ENCODE measurements at places on chromosomes 16 and 17.

GRCh38 chr16:27362570-27363245 is 39.3 kb upstream of the IL21R start:
- no peaks in the 10 kb centered on the region for H3K4me1 ChIP-seq
- no peaks in the 10 kb centered on the region for H3K27me3 ChIP-seq
- peaks cover 4% of the 10 kb centered on the region for H3K36me3 ChIP-seq
- no peak for DNase-seq

DNA sequence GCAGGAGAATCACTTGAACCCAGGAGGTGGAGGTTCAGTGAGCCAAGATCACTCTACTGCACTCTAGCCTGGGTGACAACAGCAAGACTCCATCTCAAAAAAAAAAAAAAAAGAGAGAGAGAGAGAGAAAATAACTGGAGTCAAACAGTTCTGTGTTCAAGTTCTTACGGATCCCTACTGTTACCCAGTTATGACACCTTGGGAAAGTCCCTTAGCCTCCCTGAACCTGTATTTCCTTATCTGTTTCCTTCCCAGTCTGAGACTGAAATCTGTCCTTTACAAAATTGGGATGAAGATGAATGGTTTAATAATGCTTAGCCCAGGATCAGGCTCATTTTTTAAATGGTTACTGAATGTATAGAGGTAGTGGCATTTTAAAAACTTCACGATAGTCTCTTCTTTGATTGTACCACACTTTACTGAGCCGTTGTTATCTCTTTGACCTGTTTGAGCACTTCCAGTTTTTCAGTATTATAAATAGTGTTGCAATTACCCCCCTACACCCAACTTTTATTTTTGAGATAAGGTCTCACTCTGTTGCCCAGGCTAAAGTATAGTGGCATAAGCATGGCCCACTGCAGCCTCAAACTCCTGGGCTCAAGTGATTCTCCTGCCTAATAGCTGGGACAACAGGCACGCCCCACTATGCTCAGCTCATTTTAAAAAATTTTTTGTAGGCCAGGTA is 17.1 kb downstream of the ZNF768 start:
- H3K27ac ChIP-seq, result no peak overlapping the region
- H3K4me1 ChIP-seq, result no peaks in the 10 kb centered on the region
- H3K36me3 ChIP-seq, result no peaks in the 10 kb centered on the region
- no peak overlapping the region for H3K4me3 ChIP-seq
- H3K27me3 ChIP-seq, result no peaks in the 10 kb centered on the region

DNA sequence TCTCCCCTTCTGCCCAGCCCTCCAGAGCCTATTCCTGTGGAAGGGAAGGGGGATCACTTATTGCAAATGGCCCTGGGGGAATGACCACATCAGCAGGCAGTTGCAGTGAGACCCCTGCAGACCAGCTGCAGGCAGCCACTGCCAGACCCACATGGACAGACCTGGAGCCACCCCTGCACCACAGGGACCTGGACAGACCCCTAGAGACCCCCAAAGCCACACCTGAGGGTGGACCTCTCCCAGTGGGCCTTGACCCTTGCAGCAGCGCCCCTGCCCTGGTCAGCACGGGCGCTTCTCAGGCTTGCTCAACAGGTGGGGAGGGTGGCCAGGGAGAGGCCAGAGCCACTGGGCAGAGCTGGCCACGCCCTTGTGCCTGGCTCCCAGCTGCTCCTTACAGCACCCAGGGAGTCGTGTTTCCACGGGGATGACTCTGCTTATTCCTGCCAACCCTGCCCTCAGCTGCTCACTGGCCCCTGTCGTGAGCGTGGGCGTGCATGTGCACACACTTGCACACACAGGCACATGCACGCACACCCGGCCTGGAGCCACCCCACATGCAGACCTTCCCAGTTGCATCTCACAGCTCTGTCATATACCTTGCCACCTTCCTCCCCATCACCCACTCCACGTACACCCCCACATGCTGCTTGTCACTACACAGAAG is 1.3 kb upstream of the SCN4A start:
- DNase-seq, result no peak
- H3K4me1 ChIP-seq, result no peaks in the 10 kb centered on the region
- no peak overlapping the region for H3K4me3 ChIP-seq

DNA sequence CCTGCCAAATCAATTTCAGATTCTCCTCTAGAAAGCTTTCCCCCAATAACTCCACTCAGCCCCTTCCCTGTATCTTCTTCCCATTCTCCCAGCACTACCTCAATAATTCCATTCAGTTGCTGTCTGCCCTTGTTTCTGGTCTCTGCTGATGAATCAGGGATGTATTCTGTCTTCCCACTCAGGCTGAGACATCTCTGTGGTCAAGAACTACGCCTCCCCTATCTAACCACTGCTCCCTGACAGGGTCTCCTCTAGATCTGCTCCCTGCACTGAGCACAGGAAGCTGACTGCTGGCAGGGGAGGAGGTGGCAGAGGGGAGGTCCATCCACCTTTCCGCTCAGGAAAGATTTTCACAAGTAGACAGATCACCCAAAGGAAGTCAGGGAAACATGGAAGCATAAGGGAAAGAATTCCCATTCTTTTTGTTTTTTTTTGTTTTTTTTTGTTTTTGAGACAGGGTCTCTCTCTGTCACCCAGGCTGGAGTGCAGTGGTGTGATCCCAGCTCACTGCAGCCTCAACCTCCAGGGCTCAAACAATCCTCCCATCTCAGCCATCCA is 16.9 kb upstream of the SP2 start:
- DNase-seq, result no peak
- no peaks in the 10 kb centered on the region for H3K36me3 ChIP-seq
- H3K27ac ChIP-seq, result no peak overlapping the region
- no peaks in the 10 kb centered on the region for H3K27me3 ChIP-seq
- peaks cover 14% of the 10 kb centered on the region for H3K4me1 ChIP-seq

DNA sequence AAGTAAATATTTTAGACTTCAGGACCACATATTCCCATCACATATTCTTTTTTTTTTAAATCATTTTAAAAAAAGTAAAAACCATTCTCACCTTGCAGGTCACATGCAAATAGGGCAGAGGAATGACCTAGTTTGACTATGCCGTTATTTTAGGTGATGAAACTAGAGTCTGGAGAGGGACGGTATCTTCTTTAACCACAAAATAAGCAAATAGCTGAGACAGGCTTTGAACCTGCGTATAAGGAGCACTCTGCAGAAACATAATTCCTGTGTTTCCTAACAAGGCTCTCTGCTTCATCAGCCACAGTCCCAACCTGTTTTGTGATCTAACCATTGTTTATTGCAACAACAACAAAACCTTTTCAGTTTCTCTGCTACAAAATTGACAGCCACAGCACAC is 121.5 kb downstream of the PCTP start:
- no peaks in the 10 kb centered on the region for H3K36me3 ChIP-seq
- no peaks in the 10 kb centered on the region for H3K27me3 ChIP-seq
- H3K4me3 ChIP-seq, result no peak overlapping the region
- no peak overlapping the region for H3K27ac ChIP-seq
- H3K4me1 ChIP-seq, result no peaks in the 10 kb centered on the region
- no peak for DNase-seq

DNA sequence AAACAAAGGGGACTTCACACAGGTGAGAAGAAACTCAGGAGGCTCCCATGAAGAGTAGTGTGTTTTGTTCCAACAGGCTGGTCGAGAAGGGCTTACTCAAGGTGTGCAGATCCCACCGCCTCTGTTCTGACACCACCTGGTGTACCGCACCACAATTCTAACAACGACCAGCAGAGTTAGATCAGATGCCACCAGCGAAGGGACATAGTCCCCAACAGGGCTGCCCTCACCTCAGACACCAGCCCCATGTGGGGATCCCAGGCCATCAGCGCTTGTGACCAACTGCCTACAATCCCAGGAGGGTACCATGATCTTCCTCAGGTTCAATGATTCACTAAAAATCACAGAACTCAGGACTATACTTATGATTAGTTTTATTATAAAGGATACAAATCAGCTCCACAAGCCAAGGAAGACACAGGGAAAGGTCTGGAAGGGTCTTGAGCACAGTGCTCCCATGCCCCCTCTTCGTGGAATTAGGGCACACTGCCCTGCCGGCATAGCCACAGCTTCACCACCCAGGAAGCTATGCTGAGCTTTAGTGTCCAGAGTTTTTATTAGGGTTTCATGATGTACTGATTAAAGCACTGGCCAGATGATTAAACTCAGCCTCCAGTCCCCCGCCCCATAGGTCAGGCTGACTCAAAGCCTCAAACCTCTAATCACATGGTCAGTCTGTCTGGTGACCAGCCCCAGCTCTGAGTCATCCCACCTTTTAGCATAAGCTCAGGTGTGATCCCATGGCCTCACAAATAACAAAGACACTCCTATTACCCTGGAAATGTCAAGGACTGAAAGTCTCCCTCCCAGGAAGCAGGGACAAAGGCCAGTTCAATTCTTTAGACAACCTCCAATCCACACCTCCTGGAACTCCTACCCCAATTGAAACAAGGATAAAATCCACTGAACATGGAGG is 26.0 kb downstream of the TRIM25 start:
- no peaks in the 10 kb centered on the region for H3K4me1 ChIP-seq
- no peak overlapping the region for H3K27ac ChIP-seq
- no peak overlapping the region for H3K4me3 ChIP-seq
- H3K36me3 ChIP-seq, result no peaks in the 10 kb centered on the region
- no peak for DNase-seq

GRCh38 chr17:4815043-4815675 is 8.2 kb downstream of the PLD2 start:
- no peak overlapping the region for H3K27ac ChIP-seq
- H3K4me3 ChIP-seq, result no peak overlapping the region
- H3K4me1 ChIP-seq, result no peaks in the 10 kb centered on the region
- H3K27me3 ChIP-seq, result no peaks in the 10 kb centered on the region
- DNase-seq, result peak; percentile 31
- peaks cover 5% of the 10 kb centered on the region for H3K36me3 ChIP-seq

DNA sequence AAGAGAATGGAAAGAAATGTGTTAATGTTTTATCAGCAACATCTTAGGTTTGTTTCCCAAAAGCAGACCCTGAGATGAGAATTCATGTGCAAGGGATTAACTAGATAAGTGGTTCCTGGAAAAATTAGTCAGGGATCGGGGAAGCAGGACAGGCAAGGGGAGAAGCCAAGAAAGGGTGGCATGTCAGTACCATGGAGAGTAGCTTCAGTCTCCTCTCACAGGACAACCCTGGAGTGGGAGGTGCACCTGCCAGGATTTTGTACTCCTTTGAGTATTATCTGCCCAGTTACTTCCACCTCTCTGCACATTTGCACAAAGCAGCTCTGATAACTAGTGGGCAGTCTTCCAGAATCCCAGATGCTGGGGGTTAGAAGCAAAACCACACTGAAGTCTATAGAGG is 117.0 kb downstream of the RGS9 start:
- H3K27ac ChIP-seq, result no peak overlapping the region

- no peak overlapping the region for H3K4me3 ChIP-seq
- no peaks in the 10 kb centered on the region for H3K36me3 ChIP-seq
- H3K27ac ChIP-seq, result no peak overlapping the region
- no peaks in the 10 kb centered on the region for H3K27me3 ChIP-seq
Measured at GRCh38 chr16:57422026-57422944, 17.7 kb downstream of the CCL17 start.

DNA sequence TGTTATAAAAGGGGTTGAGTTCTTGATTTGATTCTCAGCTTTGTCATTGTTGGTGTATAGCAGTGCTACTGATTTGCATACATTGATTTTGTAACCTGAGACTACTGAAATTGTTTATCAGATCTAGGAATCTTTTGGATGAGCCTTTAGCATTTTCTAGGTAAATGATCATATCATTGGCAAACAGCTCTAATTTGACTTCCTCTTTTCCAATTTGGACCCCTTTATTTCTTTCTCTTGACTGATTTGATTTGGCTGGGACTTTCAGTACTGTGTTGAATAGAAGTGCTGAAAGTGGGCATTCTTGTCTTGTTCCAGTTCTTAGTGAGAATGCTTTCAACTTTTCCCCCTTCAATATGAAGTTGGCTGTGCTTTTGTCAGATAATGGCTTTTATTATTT is 45.4 kb downstream of the ITGAM start:
- H3K4me3 ChIP-seq, result no peak overlapping the region
- no peaks in the 10 kb centered on the region for H3K36me3 ChIP-seq
- no peaks in the 10 kb centered on the region for H3K27me3 ChIP-seq
- no peak for DNase-seq
- H3K4me1 ChIP-seq, result no peaks in the 10 kb centered on the region

DNA sequence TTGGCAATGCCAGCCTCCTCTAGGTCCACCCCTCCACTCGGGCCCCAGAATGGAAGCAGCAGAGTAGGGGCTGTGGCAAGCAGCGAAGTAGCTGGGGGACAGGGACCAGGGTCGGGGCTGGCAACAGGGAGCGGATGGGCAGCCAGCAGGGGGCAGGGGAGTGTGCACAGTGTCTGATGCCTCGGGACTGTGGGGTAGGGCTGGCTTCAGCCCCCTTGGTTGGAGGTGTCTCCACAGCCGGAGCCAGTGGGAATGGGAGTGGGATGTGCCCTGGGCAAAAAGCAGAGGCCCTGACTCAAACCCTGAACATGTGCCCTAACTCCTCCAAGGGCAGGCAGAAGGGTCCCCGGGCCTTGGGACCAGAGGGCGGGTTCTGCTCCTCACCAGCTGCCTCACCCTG is 18.5 kb upstream of the ARHGAP27 start:
- no peak overlapping the region for H3K4me3 ChIP-seq
- no peak overlapping the region for H3K27ac ChIP-seq
- no peaks in the 10 kb centered on the region for H3K36me3 ChIP-seq
- no peak for DNase-seq

- H3K27ac ChIP-seq, result no peak overlapping the region
- no peaks in the 10 kb centered on the region for H3K4me1 ChIP-seq
- no peaks in the 10 kb centered on the region for H3K36me3 ChIP-seq
- H3K27me3 ChIP-seq, result no peaks in the 10 kb centered on the region
Measured at GRCh38 chr17:8022360-8023003, 16.4 kb upstream of the ALOX15B start.

DNA sequence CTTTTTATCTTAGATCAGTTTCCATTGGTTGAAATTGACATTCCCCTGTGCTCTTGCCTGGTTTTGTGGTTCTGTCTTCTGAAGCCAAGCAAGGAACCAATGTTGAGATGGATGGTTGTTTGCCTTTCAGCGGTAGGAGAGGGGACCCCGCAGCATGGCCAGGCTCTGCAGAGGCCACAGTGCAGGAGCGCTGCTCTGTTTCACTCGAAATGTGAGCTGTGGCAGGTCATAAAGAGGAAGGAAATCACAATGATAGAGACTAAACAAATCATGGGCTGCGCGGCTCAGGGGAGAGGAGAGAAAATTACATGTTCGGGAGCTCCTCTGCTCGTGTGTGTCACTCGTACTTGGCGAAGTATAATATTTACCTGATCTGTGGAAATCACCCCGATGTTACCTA is 148.2 kb downstream of the SNX29 start:
- no peaks in the 10 kb centered on the region for H3K36me3 ChIP-seq
- DNase-seq, result no peak
- H3K27ac ChIP-seq, result no peak overlapping the region
- H3K4me3 ChIP-seq, result no peak overlapping the region
- H3K4me1 ChIP-seq, result no peaks in the 10 kb centered on the region
- no peaks in the 10 kb centered on the region for H3K27me3 ChIP-seq

GRCh38 chr17:72165867-72166439 is 45.1 kb downstream of the SOX9 start:
- no peaks in the 10 kb centered on the region for H3K27me3 ChIP-seq
- no peaks in the 10 kb centered on the region for H3K4me1 ChIP-seq
- no peaks in the 10 kb centered on the region for H3K36me3 ChIP-seq
- no peak overlapping the region for H3K4me3 ChIP-seq

Measured in mesendoderm (in vitro differentiated cells).